Cortex of kidney (tissue), 1 donor: ENCODE measurements at places on chromosomes 12 and 14.

DNA sequence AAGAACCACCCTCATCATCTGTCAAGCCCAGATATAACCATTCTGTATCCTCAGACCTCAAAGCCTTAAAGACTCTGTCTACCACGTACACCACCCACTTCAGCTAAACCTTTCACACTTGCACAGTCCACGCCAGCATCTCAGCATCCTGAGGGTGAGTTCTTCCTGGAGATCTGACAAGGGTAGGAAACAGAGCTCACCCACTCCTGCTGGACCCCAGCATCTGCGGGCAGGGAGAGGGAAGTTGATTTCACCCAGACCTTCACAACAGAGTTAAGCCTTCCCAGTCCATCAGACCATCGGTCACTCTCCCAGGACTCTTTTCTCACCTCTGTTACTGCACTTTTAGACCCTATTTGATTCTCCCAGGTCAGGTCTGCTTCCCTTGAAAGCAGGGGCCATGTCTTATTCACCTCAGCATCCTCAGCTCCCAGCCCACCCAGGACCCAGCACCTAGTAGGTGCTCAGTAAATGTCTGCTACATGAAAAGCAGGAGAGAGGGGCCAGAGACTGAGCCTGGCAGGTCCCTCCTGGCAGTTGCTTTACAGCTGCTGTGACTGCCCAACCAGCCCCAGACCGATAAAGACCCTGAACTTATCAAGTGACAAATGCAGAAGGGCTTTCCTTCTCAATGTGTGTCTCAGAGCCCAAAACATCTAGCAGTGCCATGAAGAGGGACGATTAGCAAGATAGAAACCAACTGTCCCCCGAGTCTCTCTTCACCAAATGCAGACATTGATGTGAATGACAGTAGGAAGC is 34.1 kb downstream of the ANO2 start:
- no peak for DNase-seq

DNA sequence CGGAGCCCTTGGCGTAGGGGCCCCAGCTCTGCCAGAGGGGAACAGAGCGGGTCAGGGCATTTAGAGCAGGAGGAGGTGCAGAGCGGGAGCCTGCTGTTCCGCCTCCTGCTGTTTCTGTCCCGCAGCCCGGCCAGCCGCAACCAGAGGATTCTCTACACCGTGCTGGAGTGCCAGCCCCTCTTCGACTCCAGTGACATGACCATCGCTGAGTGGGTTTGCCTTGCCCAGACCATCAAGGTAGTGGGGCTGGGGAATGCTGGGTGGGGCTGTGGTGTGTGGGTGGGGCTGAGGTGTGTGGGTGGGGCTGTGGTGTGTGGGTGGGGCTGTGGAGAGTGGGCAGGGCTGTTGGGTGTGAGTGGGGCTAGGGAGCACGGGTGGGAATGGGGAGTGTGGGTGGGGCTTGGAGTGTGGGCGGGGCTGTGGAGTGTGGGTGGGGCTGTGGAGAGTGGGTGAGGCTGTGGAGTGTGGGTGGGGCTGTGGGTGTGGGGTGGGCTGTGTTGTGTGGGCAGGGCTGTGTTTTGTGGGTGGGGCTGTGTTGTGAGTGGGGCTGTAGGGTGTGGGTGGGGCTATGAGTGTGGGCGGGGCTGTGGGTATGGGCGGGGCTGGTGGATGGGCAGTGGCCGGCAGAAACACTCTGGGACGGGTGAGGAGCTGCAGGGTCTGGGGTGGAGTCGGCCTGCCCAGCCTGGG is 8.0 kb downstream of the ASPG start:
- no peak for DNase-seq

DNA sequence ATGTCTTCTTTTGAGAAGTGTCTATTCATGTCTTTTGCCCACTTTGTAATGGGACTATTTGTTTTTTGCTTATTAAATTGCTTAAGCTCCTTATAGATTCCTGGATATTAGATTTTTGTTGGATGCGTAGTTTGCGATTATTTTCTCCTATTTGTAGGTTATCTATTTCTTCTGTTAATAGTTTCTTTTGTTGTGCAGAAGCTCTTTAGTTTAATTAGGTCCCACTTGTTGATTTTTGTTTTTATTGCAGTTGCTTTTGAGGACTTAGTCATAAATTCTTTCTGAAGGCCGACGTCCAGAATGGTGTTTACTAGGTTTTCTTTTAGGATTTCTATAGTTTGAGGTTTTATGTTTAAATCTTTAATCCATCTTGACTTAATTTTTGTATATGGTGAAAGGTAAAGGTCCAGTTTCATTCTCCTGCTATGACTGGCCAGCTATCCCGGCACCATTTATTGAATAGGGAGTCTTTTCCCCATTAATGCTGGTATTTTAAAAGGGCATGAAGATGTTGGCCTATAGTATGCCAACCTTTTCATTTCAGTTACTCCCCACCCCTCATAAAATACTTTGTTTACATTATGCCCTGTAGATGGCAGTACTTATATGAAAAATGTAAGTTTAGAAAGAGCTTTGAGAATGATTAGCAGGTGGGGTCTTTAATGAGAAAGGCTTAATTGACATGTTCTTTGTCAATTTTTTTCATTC is 62.9 kb upstream of the PSMA6 start:
- no peak for DNase-seq

- DNase-seq, result no peak
These were observed 442.7 kb upstream of the FLRT2 start for GRCh38 chr14:85087201-85087600.

DNA sequence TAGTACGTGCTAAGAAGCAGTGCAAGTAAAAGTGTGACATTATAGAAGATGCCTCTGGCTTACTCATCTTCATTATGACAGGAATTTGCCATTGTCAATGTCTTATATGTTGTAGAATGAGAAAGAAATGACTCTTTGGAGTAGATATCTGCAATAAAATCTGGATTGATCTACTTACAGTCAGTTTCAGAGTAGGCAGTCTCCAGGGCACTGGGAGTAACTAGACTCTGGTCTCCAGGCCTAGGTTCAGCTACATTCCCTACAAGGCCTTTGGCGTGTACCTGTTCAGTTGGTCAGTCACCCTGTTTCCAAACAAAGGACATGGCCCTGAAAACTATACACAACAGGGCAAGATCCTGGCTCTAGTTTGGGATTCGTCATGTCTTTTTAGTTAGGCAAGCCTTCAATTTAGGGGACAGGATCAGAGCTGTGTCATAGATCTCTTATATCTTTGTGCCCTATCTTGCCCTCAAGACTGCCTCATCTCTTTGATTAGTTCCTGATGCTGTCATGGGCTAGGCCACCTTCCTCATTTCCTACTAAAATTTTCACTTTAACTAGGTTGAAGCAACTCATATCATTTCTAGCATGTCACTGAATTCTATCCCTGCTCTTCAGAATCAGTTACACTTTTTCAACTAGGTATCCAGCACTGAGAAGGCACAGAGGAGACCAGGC is 410.0 kb downstream of the RAD51B start:
- DNase-seq, result no peak

- DNase-seq, result no peak
These were observed 120.2 kb upstream of the RFLNA start for GRCh38 chr12:124174451-124175348.

GRCh38 chr12:3542156-3542555 is 51.2 kb downstream of the PRMT8 start:
- no peak for DNase-seq

- no peak for DNase-seq
These were observed 5.9 kb upstream of the FBLN5 start for GRCh38 chr14:91953170-91953985.

DNA sequence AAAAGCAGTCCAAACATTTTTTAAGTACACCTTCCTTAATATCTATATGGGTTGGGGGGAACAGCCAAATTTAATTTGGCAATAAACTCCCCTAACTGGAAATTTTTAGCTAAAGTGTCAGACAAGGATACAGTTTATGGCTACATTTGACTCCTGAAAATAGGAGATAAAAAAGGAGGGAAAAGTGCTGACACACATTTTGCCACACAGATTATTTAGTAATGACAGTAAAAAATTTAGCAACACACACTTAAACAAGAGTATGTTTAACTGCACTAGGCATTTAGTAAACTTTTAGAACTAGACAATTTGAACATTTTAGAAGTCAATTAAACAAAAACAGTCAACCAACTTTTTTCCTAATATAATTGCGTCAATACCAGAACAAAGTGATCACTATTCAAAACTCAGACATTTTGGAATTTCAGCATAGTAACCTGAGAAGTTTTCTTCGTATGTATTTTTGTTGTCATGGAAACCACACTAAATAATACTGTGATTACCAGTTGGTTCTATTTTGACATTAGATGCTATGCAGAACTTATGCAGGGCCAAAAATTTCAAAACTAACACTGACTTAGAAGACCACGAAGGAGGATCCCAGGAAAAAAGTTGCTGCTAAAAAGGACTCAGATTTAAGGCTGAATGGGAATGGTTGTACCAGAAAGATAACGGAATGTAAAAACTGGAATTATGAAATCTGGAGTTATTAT is 13.4 kb downstream of the GMFB start:
- DNase-seq, result no peak

GRCh38 chr12:109428037-109428629 is 49.0 kb downstream of the KCTD10 start:
- no peak for DNase-seq

- no peak for DNase-seq
These were observed 176.9 kb upstream of the FRMD6 start for GRCh38 chr14:51474854-51475253.

- no peak for DNase-seq
These were observed 33.1 kb upstream of the COL2A1 start for GRCh38 chr12:48037267-48037915.

DNA sequence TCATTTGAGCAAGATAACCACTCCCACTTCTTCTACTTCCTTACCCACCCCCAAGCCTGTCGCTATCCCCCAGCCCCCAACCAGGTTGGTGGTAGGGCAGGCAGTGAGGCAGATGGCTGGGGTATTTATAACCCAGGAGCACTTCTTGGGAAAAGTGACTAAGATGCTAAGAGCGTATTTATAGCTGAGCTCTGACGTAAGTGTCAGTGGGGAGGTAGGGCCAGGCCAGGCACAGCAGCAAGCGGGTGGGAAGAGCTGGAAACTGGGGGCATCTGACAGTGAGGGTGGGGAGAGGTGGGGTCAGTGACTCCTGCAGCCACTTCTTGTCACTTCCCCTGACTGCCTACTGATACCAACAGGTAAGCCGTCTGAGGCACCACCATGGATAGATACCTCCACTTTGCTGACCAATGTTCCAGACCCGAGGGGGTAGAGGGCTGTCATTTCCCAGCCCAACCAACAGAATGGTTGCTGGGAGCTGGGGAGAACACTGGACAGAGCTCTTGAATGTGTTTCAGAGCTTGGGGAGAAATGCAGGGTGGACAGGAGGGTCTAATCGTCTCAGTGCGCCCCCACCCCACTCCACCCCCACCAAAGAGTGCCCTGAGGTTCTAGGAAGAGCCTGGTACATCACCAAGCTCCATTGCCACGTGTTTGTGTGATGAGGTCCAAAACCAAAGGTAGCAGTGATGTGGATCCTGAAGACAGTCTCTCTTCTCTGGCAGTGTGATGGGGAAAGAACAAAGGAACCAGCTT is 2.7 kb upstream of the INHBE start:
- no peak for DNase-seq

DNA sequence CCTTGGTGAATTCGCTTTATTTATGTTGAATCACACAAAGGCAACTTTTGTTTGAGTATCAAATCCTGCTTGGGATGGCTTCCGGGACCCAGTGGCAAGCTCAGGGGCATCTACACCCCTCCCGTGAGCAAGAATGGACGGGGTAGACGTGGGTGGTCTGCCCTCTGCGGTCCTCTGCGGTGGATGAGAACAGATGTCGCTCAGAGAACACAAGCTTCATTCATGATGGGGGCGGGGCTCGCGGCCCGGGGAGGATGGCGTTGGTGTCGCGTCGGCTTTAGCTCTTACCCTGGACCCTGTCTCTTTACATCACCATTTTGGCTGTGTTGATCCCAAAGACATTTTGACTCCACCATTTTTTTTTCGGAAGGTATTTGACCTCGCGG is 158.5 kb upstream of the RTL1 start:
- no peak for DNase-seq

GRCh38 chr12:78226763-78227162 is 396.1 kb downstream of the NAV3 start:
- no peak for DNase-seq

GRCh38 chr12:31275491-31275890 is 50.5 kb downstream of the SINHCAF start:
- no peak for DNase-seq

GRCh38 chr12:93387780-93388179 is 10.1 kb downstream of the NUDT4 start:
- DNase-seq, result no peak

DNA sequence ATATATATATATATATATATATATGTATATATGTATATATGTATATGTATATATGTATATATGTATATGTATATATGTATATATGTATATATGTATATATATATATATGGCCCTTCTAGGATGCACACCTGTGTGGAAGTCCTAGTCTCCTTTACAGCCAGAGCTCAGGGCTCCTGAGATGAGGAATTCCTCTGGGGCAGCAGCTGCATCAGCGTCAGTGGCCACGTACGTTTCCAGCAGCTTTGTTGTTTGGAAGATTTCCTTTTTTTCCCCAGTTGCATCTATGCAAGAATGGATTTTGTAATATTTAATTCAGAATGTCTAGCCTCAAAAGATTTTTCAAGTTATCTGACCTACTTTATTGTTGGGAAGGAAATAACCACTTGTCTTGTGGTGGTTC is 68.6 kb downstream of the TNFAIP2 start:
- no peak for DNase-seq

DNA sequence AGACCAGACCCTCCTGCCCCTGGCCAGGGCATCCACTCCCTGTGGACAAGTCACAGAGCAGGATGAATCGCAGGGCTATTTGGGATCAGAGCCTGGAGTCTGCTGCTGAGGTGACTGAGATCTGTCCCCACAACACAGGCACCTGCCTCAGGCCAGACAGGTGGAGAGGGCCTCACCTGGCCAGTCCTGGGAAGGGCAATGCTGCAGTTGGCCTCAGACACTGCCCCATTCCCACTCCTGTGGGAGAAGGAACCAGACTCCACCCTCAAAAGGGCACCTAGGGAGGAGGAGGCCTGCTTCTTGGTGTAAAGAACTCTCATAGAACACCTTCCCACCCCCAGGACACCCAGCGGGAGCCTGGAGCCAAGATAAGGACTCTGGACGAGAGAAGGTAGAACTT is 48.3 kb upstream of the PLEKHG6 start:
- DNase-seq, result no peak

DNA sequence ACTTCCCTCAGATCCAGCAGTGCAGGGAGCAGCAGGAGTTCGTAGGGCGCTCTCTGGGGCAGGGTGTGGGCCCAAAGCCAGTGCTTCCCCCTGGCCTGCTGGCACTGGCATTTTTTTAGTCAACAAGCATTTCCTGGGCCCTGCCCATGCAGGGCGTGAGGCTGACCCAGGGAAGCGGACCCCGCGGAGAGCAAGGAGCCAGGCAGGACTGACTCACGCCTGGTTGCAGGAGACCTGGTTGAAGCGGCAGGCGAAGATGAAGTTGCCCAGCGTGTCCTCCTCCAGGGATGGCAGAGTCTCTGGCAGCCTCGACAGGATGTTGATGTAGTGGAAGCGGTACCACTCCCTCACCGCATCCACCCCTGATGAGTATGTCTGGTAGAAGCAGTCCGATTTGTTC is 13.5 kb downstream of the SCNN1A start:
- DNase-seq, result no peak

GRCh38 chr14:87961246-87961645 is 31.7 kb downstream of the GALC start:
- DNase-seq, result no peak

- DNase-seq, result no peak
These were observed 397.1 kb downstream of the APAF1 start for GRCh38 chr12:99042226-99042625.

GRCh38 chr12:27901959-27902358 is 70.6 kb downstream of the PTHLH start:
- no peak for DNase-seq

- DNase-seq, result no peak
These were observed 21.1 kb upstream of the LRTM2 start for GRCh38 chr12:1799051-1799881.

GRCh38 chr14:106309423-106309822 is 783.0 kb downstream of the TMEM121 start:
- no peak for DNase-seq
